ENCODE measurements at places on chromosomes 3 and 15.
A peak's percentile ranks its signal among the peaks of the same experiment; 100 is the strongest.

- DNase-seq: no peak
Observed at GRCh38 chr15:38997841-38998240, 433.2 kb upstream of the RASGRP1 start.

DNA sequence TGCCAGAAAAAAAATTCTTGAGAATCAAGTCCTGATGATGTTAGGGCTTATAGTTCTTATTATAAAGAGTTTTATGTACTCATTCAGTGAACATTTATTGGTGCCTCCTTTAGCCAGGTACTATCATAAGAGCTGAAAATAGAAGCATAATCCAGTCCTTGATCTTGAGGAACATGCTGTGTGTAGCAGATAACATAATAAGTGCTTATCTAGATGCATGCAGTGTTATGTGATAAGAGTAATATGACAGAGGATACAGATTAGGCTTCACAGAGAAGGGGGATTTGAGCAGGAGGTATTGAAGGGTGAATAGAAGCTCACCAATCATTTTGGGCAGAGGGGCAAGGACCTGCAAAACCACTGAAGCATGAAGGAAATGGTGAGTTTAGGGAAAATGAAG lies 1.1 kb downstream of the CCR2 start:
- no peak for DNase-seq

DNA sequence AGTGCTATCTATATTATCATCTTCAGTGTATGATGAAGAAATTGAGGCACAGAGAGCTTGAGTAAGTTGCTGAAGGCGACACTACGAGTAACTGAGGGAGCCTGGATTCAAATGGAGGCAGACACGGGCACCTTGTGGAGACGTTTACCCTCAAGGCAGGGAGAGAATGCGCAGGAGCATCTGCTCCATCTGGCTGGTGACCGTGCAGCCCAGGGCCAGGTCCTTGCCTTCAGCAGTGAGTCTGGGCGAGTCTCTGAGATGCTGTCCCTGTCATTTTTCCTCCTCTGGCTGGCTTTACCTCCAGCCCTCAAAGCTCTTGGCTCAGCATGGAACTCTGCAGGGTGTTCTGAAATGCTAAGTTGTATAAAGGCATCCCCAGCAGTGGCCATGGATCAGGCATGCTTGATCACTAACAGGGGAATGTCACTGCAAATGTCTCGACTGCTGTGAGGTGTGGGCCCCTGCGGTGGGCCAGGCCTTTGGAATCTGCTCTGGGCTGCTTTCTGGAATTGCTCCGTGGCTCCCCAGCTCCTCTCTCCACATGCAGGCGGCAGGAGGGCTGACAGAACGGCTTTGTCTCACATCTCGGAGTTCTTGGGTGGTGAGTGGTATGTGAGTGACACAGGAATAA lies 19.7 kb downstream of the SPSB4 start:
- peak; percentile 14 for DNase-seq

DNA sequence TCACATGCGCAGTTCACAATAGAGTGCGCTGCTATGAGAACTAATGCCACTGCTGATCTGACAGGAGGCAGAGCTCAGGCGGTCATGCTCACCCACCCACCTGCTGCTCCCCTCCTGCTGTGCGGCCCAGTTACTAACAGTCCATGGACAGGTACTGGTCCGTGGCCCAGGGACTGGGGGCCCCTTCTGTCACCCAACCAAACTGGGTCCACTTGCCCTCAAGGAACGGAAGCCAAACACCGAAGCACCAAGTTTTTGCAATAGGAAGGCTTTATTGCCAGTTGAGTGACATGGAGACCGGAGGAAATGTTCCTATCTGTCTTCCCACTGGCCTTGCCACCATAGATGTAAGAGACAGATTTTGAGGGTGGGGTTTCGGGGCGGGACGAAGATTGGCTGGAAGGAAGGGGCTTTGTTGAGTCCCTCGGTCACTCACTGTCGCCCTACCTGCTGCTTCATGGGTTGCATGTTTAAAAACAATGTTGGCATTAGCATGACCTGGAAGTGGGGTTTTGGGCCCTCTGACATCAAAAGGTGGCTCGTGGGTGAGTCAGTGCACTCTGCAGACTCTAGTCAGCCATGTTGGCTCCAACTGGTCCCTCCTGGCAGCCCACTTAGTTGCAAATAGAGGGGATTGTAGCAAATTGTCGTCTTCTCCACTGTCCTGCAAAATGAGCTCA lies 141.0 kb downstream of the TJP1 start:
- no peak for DNase-seq

GRCh38 chr3:73622091-73622805 lies 2.5 kb downstream of the PDZRN3 start:
- peak; percentile 93 for DNase-seq

- DNase-seq: peak; percentile 9
Observed at GRCh38 chr15:43253431-43254403, 13.0 kb downstream of the TGM5 start.

DNA sequence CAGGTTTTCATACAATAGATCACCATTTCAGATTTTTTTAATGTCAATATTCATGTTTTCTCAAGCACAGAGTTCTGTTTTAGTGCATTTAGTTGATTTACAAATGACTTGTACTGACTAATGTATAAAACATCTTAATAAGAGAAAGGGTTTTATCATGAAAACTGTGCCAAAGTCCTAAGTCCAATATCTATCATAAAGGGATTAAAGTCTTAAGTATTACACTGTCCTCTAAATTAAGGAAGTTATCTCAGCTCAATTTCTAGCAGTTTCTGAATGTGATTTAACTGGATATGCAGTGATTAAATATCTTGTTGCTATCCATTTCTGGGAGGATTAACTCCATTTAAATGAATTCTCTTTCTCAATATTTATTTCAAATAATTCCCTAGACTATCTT lies 381.1 kb upstream of the CNTN4 start:
- DNase-seq: no peak

- DNase-seq: no peak
Observed at GRCh38 chr3:86987421-86987715, 3.6 kb downstream of the VGLL3 start.

DNA sequence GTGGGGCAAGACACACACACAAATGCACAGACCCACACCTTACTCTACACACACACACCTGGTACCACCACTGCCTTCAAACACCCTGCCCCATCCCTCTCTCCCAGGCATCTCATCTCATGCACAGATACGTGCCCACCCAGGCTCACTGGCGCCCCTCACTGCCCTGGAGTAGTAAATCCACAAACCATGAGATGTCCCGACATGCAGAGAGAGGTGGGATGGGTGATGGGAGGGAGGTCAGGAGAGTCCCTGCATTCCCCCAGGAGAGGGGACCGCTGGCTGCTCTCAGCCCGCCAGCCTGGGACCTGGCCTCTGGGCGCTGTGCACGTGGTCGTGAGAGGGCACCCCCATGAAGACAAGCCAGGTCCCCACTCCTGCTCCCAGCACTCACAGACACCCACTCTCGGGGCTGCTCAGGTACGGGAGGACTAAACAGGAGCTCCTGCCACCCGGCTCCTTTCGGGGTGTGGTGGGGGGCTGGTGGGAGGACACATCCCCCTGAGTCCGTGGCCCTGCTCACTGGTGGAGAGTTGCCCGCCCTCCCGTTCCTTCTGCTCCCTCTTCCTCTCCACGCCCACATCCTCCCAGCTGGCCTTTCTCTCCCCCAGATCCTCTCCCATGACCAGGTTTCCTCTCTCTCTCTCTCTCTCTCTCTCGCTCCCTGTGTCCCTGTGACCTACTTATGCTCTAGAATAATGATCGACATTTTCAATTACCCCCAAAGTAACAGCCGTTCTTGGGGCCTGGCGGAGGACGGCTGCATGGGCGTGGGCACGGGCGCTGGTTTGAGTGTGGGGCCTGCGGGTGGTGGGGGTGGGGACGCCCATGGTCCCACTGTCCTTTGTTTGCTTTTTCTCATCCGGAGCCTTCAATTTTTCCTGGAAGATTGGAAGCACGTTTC lies 18.9 kb upstream of the CSPG4 start:
- peak; percentile 31 for DNase-seq

DNA sequence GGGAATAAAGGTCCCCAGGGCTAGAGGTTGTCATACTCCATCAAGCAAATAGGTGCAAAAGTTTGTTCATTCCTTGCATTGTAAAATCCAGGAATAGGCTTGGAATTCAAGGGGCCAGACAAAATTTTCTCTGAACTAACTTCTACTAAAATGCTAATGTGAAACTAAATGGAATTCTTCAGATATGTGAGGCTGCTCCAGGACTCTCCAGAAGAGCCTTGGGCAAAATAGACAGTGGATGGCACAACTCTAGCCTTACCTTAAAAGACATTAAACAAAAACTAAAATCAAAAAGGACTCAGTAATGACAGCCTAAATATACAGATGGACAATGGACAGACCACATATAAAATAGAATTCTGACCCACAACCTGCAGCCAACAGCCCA lies 130.8 kb upstream of the STRIT1 start:
- DNase-seq: no peak

GRCh38 chr3:41579861-41580260 lies 380.6 kb downstream of the CTNNB1 start:
- DNase-seq: no peak

Data from NCI-H69 (cell line).